Activated naive CD8-positive, alpha-beta T cell treated with anti-CD3 and anti-CD28 coated beads, Interleukin-2, amount 50 U/mL, for 16 hours (primary cell): ENCODE measurements at places on chromosomes 2 and 18.

DNA sequence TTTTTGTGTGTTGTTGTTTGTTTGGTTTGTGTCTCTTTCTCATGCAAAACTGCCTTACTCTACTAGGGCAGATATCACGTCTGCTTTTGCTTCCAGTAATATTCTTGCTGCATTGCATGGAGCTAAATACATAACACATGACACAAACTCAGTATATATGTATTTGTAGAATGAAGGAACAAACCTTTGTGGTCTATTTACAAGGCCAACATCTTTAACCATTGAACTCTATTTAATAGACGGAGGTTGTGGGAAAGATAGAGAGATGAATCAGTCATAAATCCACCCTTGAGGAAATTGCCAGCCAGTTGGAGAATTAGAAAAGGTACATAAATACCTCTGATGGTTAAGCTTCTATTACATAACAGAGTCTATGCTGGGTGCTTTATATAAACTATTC, 26.0 kb upstream of the IL1RL1 start:
- no peak for DNase-seq

DNA sequence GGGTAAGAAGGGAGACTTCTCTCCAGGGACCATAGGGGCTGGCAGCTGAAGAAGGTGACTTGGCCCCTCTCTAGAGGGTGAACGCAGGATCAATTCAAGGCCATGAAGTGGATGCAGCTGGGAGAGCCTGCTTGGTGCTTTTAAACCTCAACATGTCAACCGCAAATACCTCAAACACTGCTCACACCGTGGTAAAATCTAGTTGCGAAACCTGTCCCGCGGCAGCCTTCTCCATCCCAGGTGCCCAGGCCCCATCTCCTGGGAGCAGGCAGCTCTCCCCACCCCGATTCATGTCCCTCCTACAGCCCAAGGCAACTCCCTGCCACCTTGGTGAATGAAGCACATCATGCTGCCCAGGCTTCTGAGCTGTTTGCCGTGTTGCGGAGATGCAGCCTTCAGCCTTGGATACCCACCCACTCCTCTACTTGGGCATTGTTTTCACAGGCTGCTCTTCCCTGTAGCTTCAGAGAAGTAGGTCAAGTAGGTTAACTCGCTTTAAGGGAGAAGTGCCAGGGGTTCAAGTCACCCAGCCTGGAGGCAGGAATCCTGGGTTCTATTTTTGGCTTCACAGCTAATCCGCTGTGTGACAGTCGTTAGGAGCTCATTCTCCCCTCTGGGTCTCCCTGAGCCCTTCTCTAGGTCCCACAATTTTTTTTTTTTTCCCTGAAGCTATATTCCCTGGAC, 6.2 kb upstream of the EFR3B start:
- DNase-seq: no peak

DNA sequence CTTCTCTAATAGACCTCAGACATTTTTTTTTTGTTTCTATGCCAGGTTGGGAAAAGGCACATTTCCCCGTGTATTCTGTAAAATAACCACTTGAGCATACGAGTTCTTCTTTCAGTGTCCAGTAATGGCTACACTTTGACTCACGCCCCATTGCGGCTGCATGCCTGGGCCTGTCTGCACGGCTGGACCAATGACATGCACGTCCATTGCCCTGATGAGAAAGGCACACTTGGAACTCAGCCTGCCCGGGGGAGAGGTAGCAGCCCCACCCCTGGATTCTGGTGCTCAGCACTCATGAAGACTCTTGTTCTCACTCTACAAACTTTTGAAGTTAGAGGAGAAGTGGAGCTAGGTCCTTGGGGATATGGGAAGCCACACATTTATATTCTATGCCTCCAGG, 5.8 kb downstream of the PCARE start:
- DNase-seq: no peak

- DNase-seq: no peak
These were observed 8.1 kb upstream of the CXCR4 start for GRCh38 chr2:136126021-136126420.

DNA sequence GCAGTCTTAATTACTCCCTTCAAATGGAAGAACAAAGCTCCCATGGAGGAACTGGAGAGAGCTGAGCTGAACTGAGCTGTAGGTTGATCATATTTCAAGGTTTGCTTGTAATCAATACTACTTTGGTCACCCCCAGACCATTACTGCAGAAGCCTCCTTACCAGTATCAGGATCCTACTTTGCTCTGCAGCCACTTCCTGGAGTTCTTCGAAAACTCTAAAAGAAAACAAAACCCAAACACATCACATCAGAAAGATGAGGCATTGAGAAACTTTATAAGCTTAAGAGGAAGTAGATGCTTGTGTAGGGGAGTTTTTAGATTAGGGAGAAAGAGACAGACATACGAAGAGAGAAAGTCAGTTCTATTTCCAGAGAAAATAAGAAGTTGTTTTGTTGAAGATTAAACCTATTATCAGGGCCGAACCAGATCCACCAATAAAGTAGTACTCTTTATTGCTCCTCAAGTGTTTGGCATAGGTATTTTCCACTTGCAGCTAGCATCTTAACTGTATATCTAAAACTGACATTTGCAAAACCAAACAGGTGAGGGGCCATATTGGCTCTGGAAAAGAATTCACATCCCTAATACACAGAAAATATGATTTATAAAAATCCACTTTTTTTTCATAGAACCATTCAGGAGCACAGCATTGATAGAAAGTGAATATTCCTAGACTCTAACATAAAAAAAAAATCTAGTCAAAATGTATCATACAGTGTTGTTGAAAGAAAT, 166.9 kb upstream of the KLF7 start:
- no peak for DNase-seq

- no peak for DNase-seq
These were observed 37.4 kb upstream of the TXNDC2 start for GRCh38 chr18:9848170-9848879.

- DNase-seq: no peak
These were observed 13.9 kb downstream of the HDAC4 start for GRCh38 chr2:239386872-239387445.

DNA sequence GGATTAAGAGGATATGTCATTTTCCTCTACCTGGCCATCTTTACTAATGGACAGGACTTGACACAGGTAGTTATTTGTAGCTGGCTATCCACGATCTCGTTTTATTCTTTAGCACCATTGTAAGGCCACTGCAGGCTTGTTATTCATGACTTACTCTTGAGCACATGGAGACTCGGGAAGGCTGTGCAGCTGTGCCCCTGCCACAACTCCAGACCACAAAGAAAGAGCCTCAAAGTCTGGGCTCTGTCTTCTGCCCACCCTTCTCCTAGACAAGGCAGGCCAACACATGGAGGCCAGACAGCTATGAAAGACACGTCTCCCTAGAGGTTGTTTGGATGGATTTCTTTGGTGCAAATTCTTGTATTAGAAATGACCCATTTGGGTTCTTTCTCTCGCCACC, 133.8 kb downstream of the NAPG start:
- no peak for DNase-seq

GRCh38 chr2:155157065-155157464, 458.6 kb downstream of the KCNJ3 start:
- no peak for DNase-seq

DNA sequence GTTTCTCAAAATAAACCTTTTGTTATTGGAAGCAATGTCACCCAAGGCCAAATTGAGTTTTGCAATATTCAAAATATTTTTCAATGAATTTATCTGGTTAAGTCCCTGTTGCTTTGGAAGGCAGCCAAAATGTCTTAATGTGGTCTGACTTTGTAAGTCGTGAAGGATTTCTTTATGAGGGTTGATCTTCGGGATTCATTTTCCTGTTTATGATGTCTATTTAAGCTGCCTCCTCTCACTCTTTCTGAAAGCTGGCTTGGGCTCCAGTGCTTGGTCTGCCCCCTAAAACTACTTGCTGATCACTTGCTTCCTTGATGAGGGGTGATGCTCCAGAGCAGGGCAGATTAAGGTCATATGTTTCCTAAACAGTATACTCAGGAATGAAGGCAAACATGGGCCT, 141.1 kb downstream of the ANTXR1 start:
- no peak for DNase-seq

DNA sequence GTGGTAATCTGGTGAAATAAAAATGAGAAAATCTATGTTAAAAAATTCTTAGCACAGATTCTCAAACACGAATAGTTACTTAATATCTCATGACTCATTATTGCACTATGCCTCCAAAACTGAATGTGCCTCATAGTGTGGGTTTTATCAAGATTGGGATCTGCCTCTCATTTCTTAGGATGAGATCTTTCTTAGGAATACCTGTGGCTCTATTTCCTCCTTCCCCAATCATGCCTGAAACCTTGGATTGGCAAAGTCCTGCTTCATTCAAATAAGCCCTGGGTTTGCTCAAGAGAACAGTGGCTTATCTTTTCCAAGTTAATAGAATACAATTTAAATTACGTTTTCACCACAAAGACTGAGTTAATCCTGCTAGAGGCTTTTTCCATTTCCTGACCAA, 100.3 kb downstream of the DPP10 start:
- DNase-seq: no peak

DNA sequence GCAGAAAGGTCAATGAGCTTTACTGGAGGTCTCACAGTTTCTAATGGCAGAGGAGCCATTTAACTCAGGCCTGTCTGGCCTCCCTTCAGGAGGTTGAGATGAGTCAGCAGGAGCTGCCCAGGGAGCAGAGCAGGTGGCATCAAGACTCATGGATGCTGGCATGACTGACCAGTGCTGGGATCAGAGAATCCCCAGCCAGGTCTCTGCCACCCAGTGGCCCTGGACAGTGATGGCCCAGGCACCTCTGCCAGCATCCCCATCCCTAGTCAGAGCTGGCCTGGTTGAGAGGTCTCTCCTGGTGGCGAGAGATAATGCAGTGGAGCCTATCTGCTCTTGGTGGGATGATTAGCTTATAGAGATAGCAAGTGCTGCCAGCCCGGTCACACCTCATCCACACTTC, 43.1 kb downstream of the GYPC start:
- no peak for DNase-seq

GRCh38 chr2:2455151-2455550, 124.1 kb upstream of the MYT1L start:
- DNase-seq: no peak
